Panc1 (cell line): ENCODE measurements at places on chromosomes 13 and 19.

DNA sequence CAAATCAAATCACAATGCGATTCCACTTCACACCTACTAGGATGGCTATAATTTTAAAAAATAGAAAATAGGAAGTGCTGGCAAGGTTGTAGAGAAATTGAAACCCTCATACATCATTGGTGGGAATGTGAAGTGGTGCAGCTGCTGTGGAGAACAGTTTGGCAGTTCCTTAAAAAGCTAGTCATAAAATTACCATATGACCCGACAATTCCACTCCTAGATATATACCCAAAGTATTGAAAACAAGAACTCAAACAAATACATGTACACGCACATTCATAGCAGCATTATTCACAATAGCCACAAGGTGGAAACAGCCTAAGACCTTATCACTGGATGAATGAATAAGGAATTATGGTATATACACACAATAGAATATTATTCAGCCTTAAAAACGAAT, 12.0 kb downstream of the HMGB1 start:
- H3K27ac ChIP-seq: no peak overlapping the region
- H3K4me3 ChIP-seq: no peak overlapping the region
- H3K27me3 ChIP-seq: no peaks in the 10 kb centered on the region
- DNase-seq: no peak

DNA sequence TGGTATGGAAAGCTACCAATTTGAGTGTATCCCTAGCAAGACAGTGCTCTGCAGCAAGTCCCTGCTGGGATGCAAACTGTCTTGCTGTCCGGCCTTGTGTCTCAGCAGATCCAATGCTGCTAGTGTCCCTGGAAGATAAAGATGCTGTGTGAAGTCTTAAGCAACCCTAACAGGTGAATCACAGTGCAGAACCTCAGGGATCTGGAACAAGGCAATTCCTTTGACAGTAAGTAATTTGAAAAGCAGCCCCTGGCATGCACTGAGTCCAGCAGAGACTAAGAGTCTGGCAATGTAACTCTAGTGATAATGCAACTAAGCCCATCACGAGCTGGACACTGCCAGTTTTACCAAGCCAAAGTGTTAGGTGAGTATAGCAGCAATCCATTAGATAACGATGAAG, 1.7 kb upstream of the UCHL3 start:
- H3K36me3 ChIP-seq: no peaks in the 10 kb centered on the region; the same call in 1 of the 2 replicates
- H3K4me1 ChIP-seq: peaks cover 3% of the 10 kb centered on the region; the same call in 1 of the 2 replicates
- no peak for DNase-seq
- H3K27me3 ChIP-seq: no peaks in the 10 kb centered on the region
- H3K27ac ChIP-seq: no peak overlapping the region

GRCh38 chr13:105962080-105962479, 573.4 kb downstream of the EFNB2 start:
- no peaks in the 10 kb centered on the region; the same call in 1 of the 2 replicates for H3K36me3 ChIP-seq
- H3K4me1 ChIP-seq: no peaks in the 10 kb centered on the region
- no peak overlapping the region for H3K27ac ChIP-seq
- H3K27me3 ChIP-seq: no peaks in the 10 kb centered on the region
- DNase-seq: no peak

- no peaks in the 10 kb centered on the region for H3K27me3 ChIP-seq
- no peak overlapping the region for H3K27ac ChIP-seq
- DNase-seq: no peak
Measured at GRCh38 chr13:43640476-43640875, 146.3 kb downstream of the ENOX1 start.

GRCh38 chr19:10461047-10461949, 41.0 kb downstream of the PDE4A start:
- no peaks in the 10 kb centered on the region for H3K27me3 ChIP-seq
- no peak for DNase-seq
- no peak overlapping the region for H3K27ac ChIP-seq

- no peaks in the 10 kb centered on the region for H3K36me3 ChIP-seq
- no peak overlapping the region for H3K27ac ChIP-seq
- no peak overlapping the region for H3K4me3 ChIP-seq
- peaks cover 11% of the 10 kb centered on the region for H3K27me3 ChIP-seq
Measured at GRCh38 chr19:46241626-46242025, 12.1 kb downstream of the IGFL1 start.
